GM23248 (cell line): ENCODE measurements at places on chromosomes 1 and 21.

DNA sequence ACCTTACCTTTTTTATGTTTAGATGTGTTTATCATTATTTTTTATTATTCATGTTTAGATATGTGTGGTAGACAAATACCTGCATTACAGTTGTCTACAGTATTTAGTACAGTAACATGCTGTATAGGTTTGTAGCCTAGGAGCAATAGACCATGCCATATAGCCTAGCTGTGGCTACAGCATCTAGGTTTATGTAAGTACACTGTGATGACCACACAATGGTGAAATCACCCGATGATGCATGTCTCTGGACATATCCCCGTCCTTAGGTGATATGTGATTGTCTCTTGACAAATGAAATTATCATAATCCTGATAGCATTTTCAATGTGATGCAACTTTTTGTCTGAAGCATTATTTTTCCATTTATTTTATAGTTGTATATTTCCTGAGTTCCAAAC is 121.2 kb downstream of the DISP1 start:
- DNase-seq, result no peak

- DNase-seq, result no peak
Measured at GRCh38 chr1:82065916-82066315, 265.2 kb downstream of the ADGRL2 start.

GRCh38 chr1:54405898-54406293 is 298 bp downstream of the SSBP3 start:
- DNase-seq, result peak; percentile 54

GRCh38 chr1:21762022-21762404 is 20.9 kb downstream of the USP48 start:
- no peak for DNase-seq

- peak; percentile 15 for DNase-seq
Measured at GRCh38 chr1:235648407-235648907, 1.1 kb downstream of the GNG4 start.

- peak; percentile 80 for DNase-seq
Measured at GRCh38 chr1:229410692-229411433, 23.0 kb downstream of the ACTA1 start.

DNA sequence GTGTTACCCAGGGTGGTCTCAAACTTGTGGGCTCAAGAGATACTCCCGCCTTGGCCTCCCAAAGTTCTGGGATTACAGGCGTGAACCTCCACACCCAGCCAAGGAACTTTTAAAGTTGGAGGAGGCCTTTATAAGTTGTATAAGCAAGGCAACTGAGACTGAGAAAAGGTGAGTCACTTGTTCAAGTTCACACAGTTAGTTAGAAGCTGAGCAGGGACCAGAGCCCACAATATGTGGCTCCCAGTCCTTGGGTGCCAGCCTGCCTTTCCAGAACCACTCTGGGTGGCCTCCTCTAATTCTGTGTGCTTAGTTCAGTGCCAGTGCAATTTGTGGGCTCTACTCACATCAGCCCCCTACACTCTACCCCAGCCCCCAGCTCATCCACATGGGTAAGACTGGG is 3.7 kb downstream of the RAB25 start:
- peak; percentile 14 for DNase-seq

- no peak for DNase-seq
Measured at GRCh38 chr1:168430321-168430720, 113.5 kb downstream of the XCL2 start.

GRCh38 chr1:21212126-21212525 is 35.4 kb upstream of the EIF4G3 start:
- DNase-seq, result peak; percentile 34

DNA sequence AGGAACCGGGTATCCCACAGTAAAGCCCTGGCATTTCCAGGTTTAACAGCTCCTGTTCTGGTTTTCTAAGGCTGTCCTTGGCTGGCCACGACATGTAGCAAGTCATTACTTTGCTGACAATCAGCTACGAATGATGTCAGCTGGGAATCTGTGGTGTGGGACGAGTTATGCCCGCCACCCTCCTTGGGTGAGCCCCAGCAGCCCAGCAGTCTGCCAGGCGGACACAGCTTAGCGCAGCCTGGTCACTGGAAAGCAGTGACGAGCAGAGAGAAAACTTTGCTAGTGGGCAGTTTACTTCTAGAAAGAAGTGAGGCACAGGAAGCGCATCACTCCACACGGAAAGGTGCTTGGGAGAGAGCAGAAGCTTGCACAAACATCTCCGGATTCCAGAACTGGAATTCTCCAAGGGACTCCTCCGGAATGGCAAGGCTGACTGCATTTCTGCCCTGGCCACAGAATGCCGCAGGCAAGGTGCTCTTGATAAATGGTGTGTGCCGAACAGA is 15.5 kb upstream of the ZNF436 start:
- DNase-seq, result peak; percentile 57

- DNase-seq, result peak; percentile 30
Measured at GRCh38 chr1:178311164-178311563, 185.6 kb downstream of the CLEC20A start.

- no peak for DNase-seq
Measured at GRCh38 chr1:117689997-117690625, 84.3 kb downstream of the TENT5C start.
